ENCODE measurements at places on chromosomes 12 and 14.
A peak's percentile ranks its signal among the peaks of the same experiment; 100 is the strongest.

DNA sequence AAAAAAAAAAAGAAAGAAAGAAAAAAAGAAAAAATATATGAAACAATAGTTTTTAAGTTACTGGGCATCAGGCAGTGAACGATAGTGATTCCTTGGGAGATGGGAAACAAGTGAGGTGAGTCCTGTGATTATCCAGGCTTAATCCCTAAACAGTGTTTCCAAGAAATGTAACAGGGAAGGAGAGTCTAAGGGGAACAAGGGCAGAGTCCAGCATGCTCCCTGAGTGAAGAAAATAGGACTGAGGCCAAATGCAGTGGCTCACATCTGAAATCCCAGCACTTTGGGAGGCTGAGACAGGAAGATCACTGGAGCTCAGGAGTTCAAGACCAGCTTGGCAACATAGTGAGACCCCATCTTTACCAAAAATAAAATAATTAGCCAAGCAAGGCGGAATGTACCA, 40.7 kb downstream of the R3HDM2 start:
- DNase-seq, result peak; percentile 7

GRCh38 chr12:104083769-104084475, 19.6 kb downstream of the HCFC2 start:
- no peak for DNase-seq

GRCh38 chr12:4908684-4909409, 858 bp upstream of the KCNA1 start:
- DNase-seq, result no peak

- peak; percentile 28 for DNase-seq
These were observed 668 bp downstream of the TMEM260 start for GRCh38 chr14:56580221-56580711.

DNA sequence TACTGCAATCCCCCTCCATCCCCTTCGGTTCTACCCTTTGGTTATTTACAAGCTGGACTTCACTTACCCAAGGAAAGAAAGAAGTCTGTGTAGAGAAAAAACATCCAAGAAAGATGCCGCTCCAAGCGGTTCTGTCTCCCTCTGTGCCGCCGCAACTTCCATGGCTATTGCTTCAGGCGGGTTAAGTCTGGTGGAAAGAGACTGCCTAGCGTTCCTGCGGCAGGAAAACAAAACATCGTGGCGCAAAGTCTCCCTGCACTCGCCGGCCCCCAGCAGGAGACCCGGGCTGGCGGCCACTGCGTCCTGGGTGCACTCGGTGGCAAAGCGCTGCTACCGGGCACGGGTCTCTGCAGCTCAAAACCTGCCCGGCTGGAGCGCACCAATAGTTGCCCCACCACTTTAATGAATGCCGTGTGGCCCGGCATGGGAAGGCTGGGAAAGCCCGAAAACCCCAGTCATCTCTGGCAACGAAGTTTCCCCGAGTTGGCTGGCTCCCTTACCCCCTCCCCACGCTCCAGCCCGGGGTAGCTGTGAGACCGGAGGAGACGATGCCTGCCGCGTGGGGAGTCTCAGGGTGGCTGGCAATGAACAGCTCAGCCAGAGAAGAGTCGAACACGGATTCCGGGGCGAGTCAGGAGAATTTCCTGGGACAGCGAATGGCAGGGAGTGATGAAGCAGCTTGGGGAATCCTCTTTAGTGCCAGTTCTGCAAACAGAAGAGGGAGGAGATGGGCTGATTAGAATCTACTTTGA, 3.5 kb upstream of the KCNK10 start:
- DNase-seq, result no peak

GRCh38 chr12:11863478-11863906, 207.2 kb upstream of the BCL2L14 start:
- DNase-seq, result no peak

DNA sequence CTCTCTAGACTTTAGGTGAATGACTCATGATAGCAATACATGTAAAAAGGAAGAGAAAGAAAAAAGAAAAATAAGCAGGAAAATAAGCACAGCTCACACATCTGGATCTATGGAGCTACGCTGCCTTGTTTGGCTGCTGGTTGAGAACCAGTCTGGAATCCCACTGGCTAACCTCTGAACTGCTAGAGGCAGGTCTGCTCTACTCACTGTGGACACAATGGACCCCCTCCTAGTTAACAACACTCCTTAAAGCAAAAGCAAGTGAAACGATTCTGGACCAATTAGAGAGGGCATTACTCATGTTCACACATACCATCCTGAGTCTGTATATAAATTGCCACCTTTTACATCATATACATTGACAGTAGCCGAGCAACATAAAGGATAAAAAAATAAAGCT, 383.2 kb upstream of the FLRT2 start:
- no peak for DNase-seq

DNA sequence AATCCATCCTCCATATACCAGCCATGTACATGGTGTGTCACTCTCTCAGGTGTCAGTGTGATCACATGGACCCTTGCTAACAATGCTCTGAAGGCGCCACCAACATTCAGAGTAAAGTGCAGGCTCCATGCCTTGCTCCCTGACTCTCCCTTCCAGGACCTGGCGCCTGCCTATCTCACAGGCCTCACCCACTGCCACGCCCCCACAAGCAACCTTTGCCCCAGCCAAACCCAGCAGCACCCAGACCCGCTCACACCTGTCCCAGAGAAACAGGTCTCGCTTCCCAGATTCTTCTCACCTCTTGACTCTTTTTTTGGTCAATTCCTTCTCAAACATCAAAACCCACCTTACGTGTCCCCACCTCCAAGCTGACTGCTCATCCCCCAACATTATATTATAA, 52.3 kb downstream of the KCNK10 start:
- no peak for DNase-seq

DNA sequence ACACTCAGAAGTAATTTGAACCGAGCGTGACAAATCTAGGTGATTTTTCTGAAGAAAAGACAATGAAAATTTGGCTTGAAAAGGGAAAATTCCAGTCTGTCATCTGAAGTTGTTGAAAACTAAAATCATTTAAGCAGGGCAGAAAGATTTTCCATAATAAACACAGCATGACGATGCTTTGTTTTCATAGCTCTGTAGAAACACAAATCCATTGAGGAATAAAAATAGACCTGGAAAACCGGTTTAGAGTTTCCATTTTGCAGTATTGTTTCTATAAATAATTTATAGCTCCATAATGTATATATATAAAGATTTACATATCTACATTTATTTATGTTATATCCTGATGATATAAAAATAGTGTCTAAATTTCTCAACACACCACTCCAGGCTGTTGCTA, 1918.5 kb upstream of the FLRT2 start:
- no peak for DNase-seq

- no peak for DNase-seq
These were observed at the start of gene STAC3 for GRCh38 chr12:57250956-57251355. Gene STAC3, minus strand, starts transcription at chr12:57251187. Its CDS starts 1,551 bp downstream, at chr12:57249636.

- no peak for DNase-seq
These were observed 49.1 kb downstream of the SSPN start for GRCh38 chr12:26244503-26244902.

- DNase-seq, result no peak
These were observed 407.5 kb downstream of the MED13L start for GRCh38 chr12:115870021-115870420.

DNA sequence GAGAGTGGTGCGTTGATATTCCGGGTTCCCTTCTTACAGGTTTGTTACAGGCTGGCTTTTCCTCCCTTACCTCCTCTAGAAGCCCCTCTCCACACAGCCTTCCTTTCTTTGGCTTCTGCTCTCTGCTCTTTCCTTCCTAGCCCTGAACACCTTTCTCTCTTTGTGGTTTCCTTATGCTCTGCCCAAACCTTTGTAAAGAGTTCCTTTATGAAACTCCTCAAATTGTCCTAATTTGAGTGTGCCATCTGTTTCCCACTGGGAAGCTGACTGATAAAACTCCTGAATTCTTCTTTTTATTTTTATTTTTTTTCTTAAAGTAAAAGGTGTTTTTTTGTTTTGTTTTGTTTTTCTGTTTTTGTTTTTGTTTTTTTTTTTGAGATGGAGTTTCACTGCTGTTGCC, 60.1 kb upstream of the OTX2 start:
- no peak for DNase-seq

- peak; percentile 87 for DNase-seq
These were observed at the start of gene C1RL for GRCh38 chr12:7108796-7109571. Gene C1RL, minus strand, starts transcription at chr12:7109214. Its CDS starts 34 bp downstream, at chr12:7109180.

GRCh38 chr14:49367696-49368095, 218.5 kb downstream of the RPS29 start:
- DNase-seq, result no peak

GRCh38 chr12:38350342-38351174, 34.0 kb downstream of the ALG10B start:
- no peak for DNase-seq

DNA sequence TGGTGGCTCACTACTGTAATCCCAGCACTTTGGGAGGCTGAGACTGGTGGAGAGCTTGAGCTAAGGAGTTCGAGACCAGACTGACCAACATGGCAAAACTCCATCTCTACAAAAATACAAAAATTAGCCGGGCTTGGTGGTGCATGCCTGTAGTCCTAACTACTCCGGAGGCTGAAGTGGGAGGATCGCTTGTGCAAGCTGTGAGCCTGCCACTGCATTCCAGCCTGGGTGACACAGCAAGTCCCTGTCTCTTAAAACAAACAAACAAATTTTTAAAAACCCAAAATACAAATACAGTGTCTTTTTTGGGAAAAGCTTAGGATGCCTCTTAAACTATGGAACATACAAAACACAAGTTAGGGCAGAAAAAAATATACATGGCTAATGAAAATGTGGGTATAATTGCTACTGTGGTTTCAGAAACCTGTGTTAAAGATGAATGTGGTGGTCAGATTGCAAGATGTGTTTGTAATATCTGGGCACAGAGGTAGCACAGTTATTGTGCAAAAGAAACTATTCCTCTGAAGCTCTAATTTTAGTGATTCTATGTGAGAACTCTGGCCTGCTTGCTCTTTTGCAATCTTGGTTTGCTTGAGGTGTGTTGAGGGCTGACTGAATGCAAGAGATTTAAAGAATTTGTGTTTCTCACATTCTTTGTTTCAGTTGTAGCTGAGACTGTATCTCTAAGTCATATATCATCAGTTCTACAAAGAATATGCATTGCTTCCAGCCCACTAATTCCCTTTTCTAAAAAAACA, 3.9 kb upstream of the HSPA2 start:
- DNase-seq, result no peak

DNA sequence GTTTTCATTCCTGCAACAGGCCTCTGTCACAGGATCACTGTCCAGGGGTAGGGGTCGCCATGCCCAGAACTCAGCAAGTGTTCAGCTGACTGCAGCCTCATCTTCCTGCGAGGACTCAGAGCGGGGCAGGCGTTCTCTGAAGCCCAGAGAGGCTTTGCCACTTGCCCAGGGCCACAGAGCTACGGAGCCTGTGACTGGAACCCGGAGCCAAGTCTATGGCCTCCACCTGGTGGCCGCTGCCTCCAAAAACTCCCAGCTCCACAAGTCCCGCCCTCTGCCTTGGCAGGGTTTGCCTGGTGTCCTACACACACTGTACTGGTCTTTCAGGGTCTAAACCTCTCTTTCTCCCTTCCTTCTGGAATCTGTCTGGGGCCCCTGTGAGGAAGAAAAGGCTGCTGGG, 8.7 kb upstream of the PPP1R13B start:
- DNase-seq, result no peak

DNA sequence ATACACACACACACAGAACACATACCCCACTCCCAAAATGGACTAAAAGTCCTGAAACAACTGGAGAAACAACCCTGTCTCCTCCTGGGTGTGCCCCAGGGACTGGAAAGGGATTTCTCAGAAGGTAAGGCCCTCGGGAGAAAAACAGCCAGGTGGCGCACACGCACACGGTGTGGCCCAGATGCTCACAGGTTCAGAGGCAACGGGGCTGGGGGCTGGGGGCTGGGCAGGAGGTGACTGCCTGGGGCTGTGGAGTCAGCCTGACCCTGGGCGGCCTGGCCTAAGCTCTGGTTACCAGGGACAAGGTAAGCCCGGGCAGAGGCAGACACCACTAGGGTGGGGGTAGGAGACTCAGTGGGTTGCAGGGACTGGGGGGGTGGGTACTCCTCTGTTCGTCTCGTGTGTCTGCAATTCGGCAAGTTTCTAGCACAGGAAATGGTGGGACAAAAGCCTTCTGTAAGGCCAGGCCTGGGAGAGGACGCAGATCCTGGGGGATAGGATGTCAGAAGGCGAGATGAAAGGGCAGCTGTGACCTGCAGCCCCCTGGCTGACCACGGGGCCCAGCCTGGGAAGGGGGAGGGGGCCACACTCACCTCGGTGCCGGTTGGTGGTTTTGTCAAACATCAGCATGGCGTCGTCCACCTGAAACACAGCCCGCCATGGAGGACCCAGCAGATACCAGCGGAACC, 10.4 kb downstream of the MSI1 start:
- no peak for DNase-seq

DNA sequence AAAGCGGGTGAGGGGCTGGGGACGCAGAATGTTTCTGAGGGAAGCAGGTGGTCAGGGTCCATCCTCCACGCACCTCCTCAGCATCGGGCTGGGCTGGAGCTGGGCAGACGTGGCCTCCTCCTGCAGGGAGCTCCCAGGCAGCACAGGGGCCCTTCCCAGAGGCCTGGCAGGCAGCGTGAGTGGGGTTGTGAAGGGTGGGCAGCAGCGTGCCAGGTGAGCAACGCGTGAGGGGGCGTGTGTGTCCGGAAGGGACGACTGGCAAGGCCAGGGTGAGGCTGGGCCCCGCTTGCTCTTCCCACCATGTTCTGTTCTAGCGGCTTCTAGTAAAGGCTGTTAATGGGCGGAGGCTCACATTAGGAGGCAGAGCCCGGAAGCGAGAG, 17.1 kb downstream of the ANKRD9 start:
- no peak for DNase-seq

DNA sequence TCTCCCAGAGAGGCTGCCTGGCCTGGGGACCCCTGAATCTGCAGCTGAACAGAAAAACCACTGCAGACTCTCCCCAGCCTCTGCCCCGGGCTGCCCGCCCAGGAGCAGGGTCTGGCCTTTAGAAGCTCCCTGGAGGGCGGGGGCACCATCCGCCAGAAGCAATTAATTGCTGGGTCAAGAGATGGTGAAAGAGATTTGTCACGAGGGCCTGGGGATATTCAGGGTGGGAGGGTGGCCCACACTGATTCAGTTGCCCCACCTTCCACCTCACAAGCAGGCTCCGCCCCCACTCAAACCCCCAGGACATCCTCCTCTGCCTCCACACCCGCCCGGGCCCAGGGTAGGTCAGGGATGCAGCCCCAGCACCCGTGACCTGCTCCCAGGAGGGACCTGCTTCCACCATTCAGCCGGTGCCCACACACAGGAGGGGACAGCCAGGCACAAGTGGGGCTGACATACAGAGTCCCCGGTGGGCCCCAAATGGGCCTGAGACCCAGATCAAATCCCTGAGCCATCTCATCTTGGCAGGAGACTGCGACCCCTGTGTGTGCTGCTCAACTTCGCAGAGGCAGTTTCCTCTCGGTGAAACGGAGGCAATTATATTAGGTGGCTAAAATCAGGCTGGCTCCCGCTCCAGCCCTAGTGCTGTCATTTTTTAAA, 23.0 kb downstream of the NCOR2 start:
- DNase-seq, result peak; percentile 19

Measured in kidney tubule cell (primary cell).